ENCODE measurements at places on chromosomes 7 and 10.
A peak's percentile ranks its signal among the peaks of the same experiment; 100 is the strongest.

- no peak for DNase-seq
These were observed 31.4 kb upstream of the FRMD4A start for GRCh38 chr10:14362104-14362503.

DNA sequence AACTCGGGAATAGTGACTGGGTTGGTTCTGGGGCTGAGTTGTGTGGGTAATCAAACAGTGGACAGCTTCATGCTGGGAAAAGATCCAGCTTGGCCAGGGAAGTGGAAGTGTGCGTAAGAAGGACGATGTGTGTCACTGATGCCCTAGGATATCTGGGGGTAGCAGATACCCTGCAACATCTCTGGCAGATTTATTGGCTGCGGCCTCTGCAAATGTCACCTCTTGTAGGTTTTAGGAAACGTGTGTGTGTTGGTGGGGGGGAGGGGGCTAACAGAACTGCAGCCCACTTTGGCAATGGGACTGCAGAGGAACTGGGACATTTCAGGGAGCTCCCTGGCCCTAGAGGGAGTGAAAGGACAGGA lies 965 bp upstream of the AGAP3 start:
- DNase-seq = no peak

DNA sequence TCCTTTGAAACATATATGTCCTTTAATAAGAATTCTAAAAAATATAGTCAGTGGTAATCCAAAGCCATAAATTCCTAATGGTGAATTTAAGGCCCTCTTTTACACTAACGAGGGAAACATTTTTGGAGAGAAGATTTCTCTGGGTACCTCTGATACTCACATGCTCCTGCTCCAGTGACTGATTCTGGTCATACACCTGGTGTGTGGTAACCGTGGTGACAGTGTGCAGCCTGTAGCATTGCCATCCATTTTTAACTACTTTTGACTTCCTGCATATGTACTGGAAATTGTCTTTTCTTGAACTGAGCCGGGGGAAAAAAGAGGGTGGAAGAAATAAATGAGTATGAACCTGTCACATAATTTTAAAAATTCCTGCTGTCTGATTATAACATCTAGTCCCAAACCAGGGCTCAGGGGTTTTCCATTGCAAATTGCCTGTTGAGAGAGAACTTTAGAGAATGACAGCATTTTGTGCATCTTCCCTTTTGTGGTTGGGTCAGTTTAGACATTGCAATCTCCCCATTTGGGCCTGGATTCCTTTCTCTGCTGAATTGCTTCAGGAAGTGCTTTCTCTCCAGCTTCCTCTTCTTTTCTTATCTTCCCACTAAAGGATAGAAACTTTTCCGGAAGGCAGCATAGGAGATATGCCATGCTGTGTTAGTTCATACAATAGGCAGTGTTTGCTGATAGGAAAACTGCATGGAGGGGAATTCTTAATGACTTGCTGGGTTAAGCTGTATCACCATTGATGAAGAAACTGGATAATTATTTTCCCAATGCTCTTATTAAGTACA lies 125.5 kb downstream of the GRM3 start:
- no peak for DNase-seq

GRCh38 chr10:2556883-2557282 lies 510.5 kb upstream of the PFKP start:
- DNase-seq = no peak

DNA sequence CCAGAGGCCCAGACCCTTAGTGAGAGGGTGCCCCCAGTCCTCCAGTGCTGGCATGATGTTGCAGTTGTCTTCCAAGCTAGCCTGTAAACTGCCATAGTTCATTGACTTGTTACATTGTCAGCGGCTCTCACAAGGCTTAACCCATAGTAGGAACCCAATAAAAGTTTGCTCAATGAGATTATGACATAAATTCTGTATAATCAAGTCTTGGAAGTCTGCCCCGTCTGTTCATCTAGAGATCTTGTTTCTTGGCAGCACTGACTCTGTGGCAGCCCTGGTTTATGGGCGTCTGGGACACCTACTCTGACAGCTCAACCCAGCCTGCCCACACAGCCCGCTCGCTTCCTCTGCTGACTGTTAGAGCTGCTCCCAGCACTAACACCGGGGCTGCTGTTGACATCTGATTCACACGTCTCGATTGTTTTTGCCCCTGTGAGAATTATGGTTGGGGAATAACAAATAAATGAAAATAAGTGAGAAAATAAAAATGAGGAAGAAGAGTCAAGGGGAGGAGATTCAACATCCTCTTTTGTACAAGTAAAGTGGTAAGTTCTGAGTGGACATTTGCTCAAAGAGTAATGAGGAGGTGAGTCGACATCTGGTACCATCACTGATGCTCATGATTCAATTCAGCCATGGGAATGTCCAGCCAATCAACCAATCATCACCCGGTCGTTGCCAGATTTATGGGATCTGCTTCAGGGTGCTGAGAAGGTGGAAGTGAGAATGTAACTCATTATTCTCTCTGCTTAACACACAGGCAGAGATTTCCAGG lies 160.8 kb downstream of the SPAG6 start:
- DNase-seq = peak; percentile 48

GRCh38 chr7:155763691-155764437 lies 48.4 kb downstream of the SHH start:
- peak; percentile 33 for DNase-seq
